ENCODE measurements at places on chromosomes 12 and 14.

GRCh38 chr12:52011602-52012214 lies 5.0 kb downstream of the TAMALIN start:
- no peak for DNase-seq

DNA sequence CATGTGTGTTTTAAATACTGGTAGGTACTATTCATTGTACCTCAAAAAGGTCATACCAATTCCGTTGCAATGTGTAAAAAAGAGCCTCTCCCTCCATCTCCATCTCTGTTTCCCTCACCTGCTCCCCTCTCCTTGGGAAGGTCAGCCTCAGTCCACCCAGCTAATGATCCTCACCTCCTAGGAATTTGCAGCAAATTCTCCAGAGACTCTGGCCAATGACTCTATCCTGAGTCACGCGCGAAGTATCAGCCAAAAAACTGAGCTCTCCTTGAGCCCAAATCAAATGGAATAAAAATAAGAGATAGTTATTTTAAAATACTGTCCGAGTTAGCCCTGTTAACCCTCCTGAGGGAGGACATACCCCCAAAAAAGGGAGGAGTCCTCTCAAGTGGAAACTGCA lies 148.4 kb downstream of the DPF3 start:
- DNase-seq: no peak

DNA sequence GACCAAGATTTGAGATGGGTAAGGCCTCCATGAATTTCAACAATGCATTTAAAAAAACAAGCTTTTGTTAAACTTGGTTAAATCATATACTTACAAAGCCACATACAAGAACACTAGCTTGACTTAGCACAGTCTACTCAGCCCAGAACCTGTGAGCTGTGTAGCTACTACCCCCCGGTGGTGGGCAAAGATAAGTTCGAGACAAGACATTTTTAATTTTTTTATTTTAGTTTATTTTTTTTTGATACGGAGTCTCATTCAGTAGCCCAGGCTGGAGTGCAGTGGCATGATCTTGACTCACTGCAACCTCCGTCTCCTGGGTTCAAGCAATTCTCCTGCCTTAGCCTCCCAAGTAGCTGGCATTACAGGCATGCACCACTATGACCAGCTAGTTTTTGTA lies 3.7 kb upstream of the NECAP1 start:
- DNase-seq: no peak

DNA sequence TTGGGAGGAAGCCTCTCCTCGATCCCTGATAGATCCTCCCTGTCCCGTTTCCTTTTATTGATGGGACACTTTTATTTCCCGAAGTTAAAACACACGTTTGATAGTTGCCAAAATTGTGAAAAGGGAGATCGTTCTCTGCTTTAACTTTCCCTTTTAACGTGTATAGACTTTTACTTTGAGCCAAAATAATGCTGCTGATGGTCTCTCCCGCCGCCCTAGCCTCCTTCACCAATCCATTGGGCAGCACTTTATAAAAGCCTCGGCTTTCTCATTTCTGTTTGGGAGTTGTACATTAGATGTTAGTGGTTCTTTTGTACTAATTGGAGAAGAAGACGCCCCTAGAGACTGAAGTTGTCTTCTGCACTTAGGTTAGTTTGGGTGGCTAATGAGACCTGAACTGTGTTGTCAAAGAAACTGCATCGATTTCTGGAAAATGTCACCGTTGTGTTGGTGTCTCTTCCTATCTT lies 1.4 kb downstream of the TMTC2 start:
- no peak for DNase-seq

- no peak for DNase-seq
These were observed 561.9 kb downstream of the CCER1 start for GRCh38 chr12:90393089-90393488.

DNA sequence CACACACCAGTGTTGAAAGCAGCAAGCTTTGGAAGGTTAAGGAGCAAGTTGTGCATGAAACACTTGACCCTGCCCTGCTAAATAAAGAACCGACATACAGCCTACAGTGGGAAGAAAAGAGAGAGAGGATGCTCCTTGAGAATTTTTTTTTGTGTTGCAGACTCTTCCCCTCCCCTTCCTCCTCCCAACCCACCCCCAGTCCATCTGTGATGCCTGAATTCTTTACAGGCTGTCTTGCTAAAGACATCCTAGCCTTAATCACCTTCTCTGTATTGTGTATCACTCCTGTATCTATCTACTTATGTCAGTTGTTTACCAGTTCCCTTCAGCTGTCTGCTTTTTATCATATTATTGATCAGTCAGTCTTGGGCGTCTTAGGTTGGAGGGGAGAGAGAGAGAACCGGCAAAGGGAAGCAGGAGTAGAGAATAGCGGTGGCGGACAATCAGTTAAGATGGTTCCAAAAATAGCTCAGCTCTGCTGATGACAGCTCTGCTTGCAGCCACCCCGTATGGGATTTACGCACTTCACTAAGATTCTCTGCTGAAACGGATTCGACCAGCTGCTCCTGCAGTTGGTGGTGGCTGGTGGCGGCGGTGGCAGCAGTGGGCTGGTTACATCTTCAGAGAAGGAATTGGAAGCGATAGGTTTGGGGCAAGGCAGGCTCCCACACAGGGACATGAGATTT lies 664.7 kb downstream of the NRXN3 start:
- DNase-seq: no peak

DNA sequence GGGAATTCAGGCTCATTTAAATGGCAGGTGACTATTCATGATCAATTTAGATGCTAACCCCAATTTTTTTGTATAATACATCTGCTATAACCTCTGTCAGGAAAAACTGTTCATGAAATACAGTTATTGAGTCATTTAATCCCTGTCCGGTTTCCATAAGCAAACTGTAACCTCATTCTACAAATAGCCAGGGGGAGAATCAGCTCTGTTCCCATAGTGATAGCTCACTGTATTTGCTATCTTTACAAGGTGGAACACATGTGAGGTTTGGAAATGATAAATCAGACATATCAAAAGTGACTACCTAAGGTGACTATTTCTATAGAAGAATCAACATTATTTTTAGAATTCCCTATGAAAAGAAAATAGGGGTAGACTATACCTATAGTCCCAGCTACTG lies 38.6 kb upstream of the VPS33A start:
- DNase-seq: no peak

- no peak for DNase-seq
These were observed 943.8 kb downstream of the SLC16A7 start for GRCh38 chr12:60539592-60539991.

DNA sequence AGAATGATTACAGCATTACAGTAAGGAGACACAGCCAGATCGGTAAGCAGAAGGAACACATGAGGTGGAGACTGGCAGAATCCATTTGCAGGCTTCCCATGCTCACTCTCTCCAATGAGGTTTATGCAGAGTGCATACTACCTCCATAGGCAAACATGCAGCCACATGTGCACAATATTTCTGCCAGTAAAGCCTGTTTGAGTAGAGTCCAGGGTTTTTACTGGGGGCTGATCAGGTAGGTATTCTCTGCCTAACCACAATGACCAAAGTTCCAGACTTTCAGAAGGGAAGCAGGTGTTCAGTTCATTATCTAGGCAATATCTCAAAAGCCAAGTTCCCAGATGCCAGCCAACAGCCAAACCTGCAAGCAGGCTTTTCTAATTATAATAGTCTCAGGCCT lies 31.1 kb downstream of the INTS13 start:
- no peak for DNase-seq

- no peak for DNase-seq
These were observed 28.2 kb upstream of the TMEM106C start for GRCh38 chr12:47935184-47935583.

GRCh38 chr14:69763761-69764510 lies 3.0 kb upstream of the SRSF5 start:
- DNase-seq: no peak

DNA sequence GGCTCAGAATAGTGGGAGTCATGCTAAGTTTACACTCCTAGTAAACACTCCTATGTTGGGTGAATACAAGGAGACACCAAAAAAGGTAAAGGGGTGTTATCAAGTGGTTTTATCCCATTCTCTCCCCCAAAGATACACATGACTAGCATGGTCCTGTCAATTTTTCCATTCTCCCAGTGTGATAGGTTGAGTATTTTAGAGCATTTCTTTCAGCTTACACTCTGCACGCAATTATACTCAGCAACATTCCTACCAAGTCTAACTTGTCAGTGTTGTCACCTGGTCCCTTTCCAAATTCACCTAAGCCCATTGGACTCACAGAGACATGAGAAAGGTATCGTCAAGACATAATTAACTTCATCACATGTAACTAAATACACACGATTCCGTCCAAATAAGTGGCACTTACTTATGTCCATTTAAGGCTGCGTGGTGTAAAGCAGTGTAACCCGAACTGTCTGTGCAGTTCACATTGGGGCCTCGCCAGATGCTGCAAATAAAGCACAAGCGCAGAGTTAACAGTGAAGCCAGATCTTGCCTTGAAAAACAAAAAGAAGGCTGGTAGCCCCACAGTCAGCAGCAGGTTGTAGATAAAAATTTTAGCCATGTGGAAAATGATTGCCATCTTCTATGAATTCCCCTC lies 159.7 kb downstream of the ANKS1B start:
- DNase-seq: no peak

DNA sequence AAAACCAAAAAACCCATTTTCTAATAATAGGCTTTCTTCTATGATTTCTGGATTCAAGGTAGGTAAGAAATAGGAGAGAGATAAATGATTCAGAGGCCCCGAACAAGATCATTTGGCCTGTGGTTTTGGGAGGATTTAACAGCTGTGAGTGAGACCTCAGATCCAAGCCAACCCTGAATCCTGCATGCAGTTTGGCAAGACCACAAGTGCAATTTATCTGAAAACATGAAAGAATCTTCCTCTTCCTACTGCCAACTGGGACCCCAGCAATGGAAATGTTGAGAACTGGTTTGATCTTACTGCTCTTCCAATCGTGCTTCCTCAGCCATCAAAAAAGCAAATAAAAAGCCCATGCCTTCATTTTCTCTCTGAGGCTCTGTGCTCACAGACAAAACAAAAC lies 519.7 kb upstream of the TBX3 start:
- DNase-seq: no peak

GRCh38 chr12:21129351-21129750 lies 1.6 kb upstream of the SLCO1B1 start:
- DNase-seq: no peak

DNA sequence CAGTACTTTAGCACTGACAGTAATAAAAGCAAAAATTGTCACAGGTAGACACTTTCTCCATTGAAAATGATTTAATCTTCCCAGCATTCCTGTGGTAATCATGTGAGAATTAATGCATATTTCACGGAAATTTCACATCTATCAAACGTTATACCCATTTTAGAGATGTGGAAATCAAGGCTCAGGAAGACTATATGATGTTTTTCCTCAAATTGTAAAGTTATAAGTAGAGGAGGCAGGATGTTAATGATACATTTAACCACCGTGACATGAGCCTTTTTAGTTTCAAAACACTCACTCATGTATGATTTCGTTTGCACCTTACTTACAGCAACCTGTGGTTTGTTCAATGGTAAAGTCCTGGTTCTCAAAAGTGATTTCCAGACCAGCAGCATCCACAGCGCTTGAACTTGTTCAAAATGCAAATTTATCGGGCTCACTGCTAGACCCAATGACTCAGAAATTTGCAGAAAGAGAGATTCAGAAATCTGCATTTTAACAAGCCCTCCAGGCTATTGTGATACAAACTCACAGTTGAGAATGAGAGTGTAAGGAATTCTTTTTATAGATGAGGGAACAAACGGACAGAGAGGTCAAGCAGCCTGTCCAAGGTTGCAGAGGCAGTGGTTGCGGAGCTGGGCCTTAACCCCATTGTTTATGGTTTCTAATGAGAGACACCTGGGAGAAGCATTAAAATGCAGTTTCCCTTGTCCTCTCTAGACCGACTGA lies 654.8 kb upstream of the TBX3 start:
- DNase-seq: no peak

DNA sequence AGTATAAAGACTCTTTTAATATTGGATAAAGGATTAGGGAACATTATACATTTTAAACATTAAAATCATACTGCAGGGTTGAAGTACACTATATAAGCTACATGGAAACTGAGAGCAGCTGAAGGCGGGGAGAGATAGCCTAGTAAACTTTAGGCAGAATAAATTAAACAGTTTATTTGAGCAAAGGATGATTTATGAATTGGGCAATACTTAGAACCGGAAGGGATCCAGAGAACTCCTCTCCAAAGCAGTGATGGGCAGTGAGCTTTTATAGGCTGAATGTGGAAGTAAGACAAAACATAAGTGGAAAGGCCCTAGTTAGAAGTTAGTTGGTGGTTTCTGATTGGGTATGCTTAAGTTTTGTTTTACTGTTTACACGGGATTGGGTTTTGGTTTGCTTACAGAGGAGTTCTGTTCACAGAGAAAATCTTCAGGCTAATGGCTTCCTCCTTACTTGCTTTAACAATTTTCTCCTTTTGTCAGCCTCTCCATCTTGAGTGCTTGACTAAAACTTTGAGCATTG lies 18.9 kb downstream of the LEMD3 start:
- no peak for DNase-seq

- DNase-seq: no peak
These were observed 63.8 kb downstream of the IRF2BPL start for GRCh38 chr14:76964695-76965094.

DNA sequence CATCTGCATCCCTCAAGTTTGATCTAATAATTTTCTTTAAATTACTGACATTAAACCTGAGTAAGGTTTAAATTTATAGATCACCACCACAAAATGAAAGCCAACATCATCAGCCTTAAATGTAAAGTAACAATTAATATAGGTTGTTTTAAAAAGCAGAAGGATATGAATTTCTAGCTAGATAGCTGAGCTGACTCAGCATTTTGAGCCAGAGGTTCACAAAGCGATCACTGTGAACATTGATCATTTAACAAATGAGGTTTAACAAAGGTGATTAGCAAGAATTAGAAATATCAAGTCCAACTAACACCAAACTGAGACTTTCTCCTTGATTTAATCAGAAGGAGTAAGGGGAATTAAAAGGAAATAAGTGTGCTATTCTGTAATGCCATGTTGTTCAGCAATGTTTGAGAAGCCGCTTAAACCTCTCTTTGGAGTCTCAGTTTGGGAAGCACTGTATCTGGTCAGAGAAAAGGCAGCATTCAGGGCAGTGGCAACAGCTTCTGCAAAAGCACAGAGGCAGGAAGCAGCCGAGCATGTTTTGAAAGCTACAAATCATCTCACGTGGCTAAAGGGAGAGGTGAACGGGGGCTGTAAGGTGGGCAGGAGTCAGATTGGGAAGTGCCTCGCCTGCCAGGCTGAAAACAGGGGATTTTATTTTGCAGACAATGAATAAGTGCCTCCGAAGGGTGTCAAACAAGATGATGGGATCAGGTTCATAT lies 19.6 kb downstream of the RIMBP2 start:
- no peak for DNase-seq

GRCh38 chr12:118022728-118023109 lies 6.2 kb downstream of the RFC5 start:
- DNase-seq: no peak

GRCh38 chr14:76502638-76503037 lies 126.7 kb downstream of the ESRRB start:
- no peak for DNase-seq

- DNase-seq: no peak
These were observed 15.5 kb upstream of the ADGRD1 start for GRCh38 chr12:130938186-130938585.

DNA sequence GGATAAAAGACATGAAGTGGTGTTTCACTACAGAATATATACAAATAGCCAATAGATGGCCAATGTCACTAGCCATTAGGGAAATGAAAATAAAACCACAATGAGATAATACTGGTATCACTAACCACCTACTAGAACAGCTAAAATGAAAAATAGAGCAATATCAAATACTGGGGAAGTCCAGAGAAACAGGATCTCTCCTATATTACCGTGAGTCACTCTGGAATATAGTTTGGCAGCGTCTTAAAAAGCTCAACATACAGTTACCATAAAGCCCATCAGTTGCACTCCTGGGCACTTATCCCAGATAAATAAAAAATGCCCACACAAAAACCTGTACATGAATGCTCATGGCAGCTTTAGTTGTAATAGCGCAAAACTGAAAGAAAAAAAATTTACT lies 101.7 kb downstream of the TMTC1 start:
- DNase-seq: no peak

All from stimulated activated CD8-positive, alpha-beta memory T cell treated with anti-CD3 and anti-CD28 coated beads, Interleukin-7, amount 100 ng/mL, for 1 hour (primary cell).